ENCODE measurements at places on chromosomes 7 and 10. TPM values are rescaled to one million over a fixed set of nuclear protein-coding genes. Genes with fewer than 3 reads are reported as not detected.

RELN gene
- polyA plus RNA-seq: 0.58 TPM

EGR2 gene
- polyA plus RNA-seq: 1.2 TPM

MTPN gene
- 33.2 TPM for polyA plus RNA-seq

SLC13A1 gene
- not detected for polyA plus RNA-seq

STEAP4 gene
- polyA plus RNA-seq: 2.4 TPM

PLCE1 gene
- 0.98 TPM for polyA plus RNA-seq

MMP21 gene
- not detected for polyA plus RNA-seq

DGKI gene
- polyA plus RNA-seq: 0.20 TPM

TRAPPC14 gene
- 17.2 TPM for polyA plus RNA-seq

KAZALD1 gene
- 12.0 TPM for polyA plus RNA-seq

NAT16 gene
- not detected for polyA plus RNA-seq

ZCWPW1 gene
- 4.9 TPM for polyA plus RNA-seq

ECHDC3 gene
- 31.9 TPM for polyA plus RNA-seq

MSMB gene
- polyA plus RNA-seq: 19.0 TPM

NEUROD6 gene
- not detected for polyA plus RNA-seq

LIPN gene
- not detected for polyA plus RNA-seq

CRTAC1 gene
- 0.61 TPM for polyA plus RNA-seq

HTR7 gene
- 0.31 TPM for polyA plus RNA-seq

CPA2 gene
- 62.8 TPM for polyA plus RNA-seq

SLC16A9 gene
- polyA plus RNA-seq: 0.06 TPM

MMD2 gene
- polyA plus RNA-seq: not detected

LMOD2 gene
- 0.46 TPM for polyA plus RNA-seq

PMPCB gene
- 57.4 TPM for polyA plus RNA-seq

PLEKHA8 gene
- 3.0 TPM for polyA plus RNA-seq

ELOVL3 gene
- not detected for polyA plus RNA-seq

UNC5B gene
- 2.0 TPM for polyA plus RNA-seq

UBTD1 gene
- 9.3 TPM for polyA plus RNA-seq

ZFYVE27 gene
- 4.3 TPM for polyA plus RNA-seq

MAGI2 gene
- polyA plus RNA-seq: 1.4 TPM

EPO gene
- not detected for polyA plus RNA-seq

SPDYE2 gene
- not detected for polyA plus RNA-seq

CUBN gene
- polyA plus RNA-seq: 0.10 TPM

CLDN3 gene
- polyA plus RNA-seq: not detected

ATOH7 gene
- polyA plus RNA-seq: not detected

PLXDC2 gene
- polyA plus RNA-seq: 4.2 TPM

NPTX2 gene
- polyA plus RNA-seq: 3.2 TPM

TDRD1 gene
- 0.06 TPM for polyA plus RNA-seq

ASZ1 gene
- polyA plus RNA-seq: not detected

UPK3BL2 gene
- 15.5 TPM for polyA plus RNA-seq

CCL24 gene
- not detected for polyA plus RNA-seq

PKD1L1 gene
- polyA plus RNA-seq: not detected

ADRB1 gene
- polyA plus RNA-seq: 0.43 TPM

TEX36 gene
- not detected for polyA plus RNA-seq

UCMA gene
- polyA plus RNA-seq: not detected

EEPD1 gene
- polyA plus RNA-seq: 14.8 TPM

RGS10 gene
- 60.8 TPM for polyA plus RNA-seq

STN1 gene
- polyA plus RNA-seq: 18.9 TPM

CDK1 gene
- 17.2 TPM for polyA plus RNA-seq

All from stomach (tissue), 19 donors.